ENCODE measurements at places on chromosomes 16 and 17. TPM values are rescaled to one million over a fixed set of nuclear protein-coding genes. Genes with fewer than 3 reads are reported as not detected.

DNA sequence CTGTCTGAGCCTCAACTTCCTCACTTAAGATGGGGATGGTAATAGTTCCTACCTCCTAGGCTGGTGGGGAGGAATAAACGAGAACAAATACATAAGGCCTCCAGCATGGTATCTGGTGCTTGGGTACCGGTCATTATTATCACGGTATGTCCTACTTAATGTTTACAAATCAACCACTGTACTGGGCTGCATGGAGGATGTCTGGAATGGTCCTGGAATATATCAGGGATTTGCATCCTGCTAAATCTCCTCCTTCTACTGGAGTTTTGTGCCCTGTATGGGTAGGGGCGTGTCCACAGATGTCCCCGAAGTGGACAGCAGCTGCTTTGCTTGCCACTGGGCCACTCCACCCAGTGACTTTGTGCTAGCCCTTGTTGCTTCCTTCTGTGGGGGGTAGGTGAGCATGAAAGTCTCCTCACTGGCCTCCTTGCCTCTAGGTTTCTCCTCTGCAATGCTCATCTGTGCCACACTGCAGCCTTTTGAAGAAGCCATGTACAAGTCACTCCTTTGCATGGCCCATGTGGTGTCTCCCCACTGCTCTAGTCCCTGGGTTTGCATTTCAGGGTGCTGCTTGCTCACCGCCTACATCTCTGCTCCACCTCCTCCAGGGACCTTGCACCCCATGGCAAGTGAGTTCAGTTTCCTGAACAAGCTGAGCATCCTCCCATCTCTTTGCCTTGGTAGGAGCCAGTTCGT, 2.2 kb upstream of the CMIP start:
- H3K27me3 ChIP-seq = no peaks in the 10 kb centered on the region
- no peaks in the 10 kb centered on the region for H3K36me3 ChIP-seq
- H3K27ac ChIP-seq = no peak overlapping the region
- DNase-seq = no peak
- H3K4me1 ChIP-seq = peaks cover 14% of the 10 kb centered on the region

GRCh38 chr16:4960579-4960978, 2.4 kb downstream of the SEC14L5 start:
- DNase-seq = no peak
- H3K4me3 ChIP-seq = no peak overlapping the region
- H3K36me3 ChIP-seq = no peaks in the 10 kb centered on the region

The GRAP gene
- 0.33 TPM for total RNA-seq

GRCh38 chr16:83198977-83199376, 572.2 kb downstream of the CDH13 start:
- no peaks in the 10 kb centered on the region for H3K27me3 ChIP-seq
- H3K36me3 ChIP-seq = no peaks in the 10 kb centered on the region
- no peaks in the 10 kb centered on the region for H3K4me1 ChIP-seq
- H3K27ac ChIP-seq = no peak overlapping the region
- no peak overlapping the region for H3K4me3 ChIP-seq

GRCh38 chr16:818592-818991, 18.1 kb upstream of the GNG13 start:
- H3K27me3 ChIP-seq = peaks cover 14% of the 10 kb centered on the region
- peaks cover 2% of the 10 kb centered on the region for H3K4me1 ChIP-seq
- DNase-seq = no peak

- no peaks in the 10 kb centered on the region for H3K4me1 ChIP-seq
- no peak for DNase-seq
- H3K36me3 ChIP-seq = no peaks in the 10 kb centered on the region
- no peaks in the 10 kb centered on the region for H3K27me3 ChIP-seq
- no peak overlapping the region for H3K27ac ChIP-seq
Measured at GRCh38 chr16:89020068-89020924, 43.3 kb upstream of the CBFA2T3 start.

The KRTAP4-3 gene
- total RNA-seq = not detected

- H3K4me3 ChIP-seq = no peak overlapping the region
- no peaks in the 10 kb centered on the region for H3K27me3 ChIP-seq
- H3K4me1 ChIP-seq = no peaks in the 10 kb centered on the region
- DNase-seq = no peak
- H3K36me3 ChIP-seq = no peaks in the 10 kb centered on the region
Measured at GRCh38 chr17:78601577-78602190, 24.5 kb upstream of the DNAH17 start.

The ZNF423 gene
- total RNA-seq = 9.2 TPM

DNA sequence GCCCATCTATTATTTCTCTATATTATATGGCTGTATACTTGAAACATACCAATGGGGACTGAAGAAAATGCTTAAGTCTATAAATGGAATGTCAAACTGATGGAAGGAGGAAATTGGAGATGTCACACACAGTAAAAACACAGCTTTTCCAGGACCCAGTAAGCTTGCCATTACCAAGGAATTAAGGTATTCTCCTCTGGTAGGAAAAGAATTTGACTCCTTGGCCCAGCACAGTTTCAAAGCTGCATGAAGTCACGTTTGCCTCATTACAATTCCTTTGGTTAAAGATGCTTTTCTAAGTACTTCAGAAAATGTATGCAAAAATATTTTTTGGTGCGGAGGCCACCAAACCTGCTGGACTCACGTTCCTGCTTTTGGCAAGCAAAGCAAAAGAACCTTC, 48.5 kb downstream of the CDH13 start:
- no peaks in the 10 kb centered on the region for H3K36me3 ChIP-seq
- no peaks in the 10 kb centered on the region for H3K4me1 ChIP-seq
- no peak overlapping the region for H3K4me3 ChIP-seq
- no peak overlapping the region for H3K27ac ChIP-seq
- no peaks in the 10 kb centered on the region for H3K27me3 ChIP-seq

DNA sequence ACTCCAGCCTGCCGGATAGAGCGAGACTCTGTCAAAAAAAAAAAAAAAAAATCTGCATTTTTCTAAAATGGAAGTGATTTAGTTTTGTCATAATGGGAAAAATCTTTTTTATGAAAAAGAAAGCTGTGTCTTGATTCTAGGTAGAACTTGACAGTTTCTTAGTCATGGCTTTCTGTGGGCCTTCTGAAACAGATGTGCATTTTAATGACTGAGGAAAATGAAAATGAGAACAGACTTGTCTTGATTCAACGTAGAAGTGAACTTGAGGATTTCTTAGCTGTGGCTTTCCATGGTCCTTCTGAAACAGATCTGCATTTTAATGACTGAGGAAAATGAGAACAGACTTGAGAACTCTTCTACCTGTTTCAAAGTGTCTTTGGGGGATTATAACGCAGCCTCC, 171.7 kb downstream of the VPS53 start:
- H3K27me3 ChIP-seq = no peaks in the 10 kb centered on the region
- H3K4me3 ChIP-seq = no peak overlapping the region
- H3K27ac ChIP-seq = no peak overlapping the region
- H3K36me3 ChIP-seq = peaks cover 2% of the 10 kb centered on the region
- H3K4me1 ChIP-seq = no peaks in the 10 kb centered on the region

GRCh38 chr16:12092544-12092921, 116.0 kb downstream of the SNX29 start:
- peaks cover 5% of the 10 kb centered on the region for H3K4me1 ChIP-seq
- no peak for DNase-seq
- H3K27ac ChIP-seq = no peak overlapping the region
- no peaks in the 10 kb centered on the region for H3K36me3 ChIP-seq

The TPPP3 gene
- 11.2 TPM for total RNA-seq

The CLDN7 gene
- 92.3 TPM for total RNA-seq

The CAPNS2 gene
- not detected for total RNA-seq

- no peaks in the 10 kb centered on the region for H3K36me3 ChIP-seq
- no peak overlapping the region for H3K4me3 ChIP-seq
- no peak for DNase-seq
- no peak overlapping the region for H3K27ac ChIP-seq
- no peaks in the 10 kb centered on the region for H3K27me3 ChIP-seq
Measured at GRCh38 chr16:87634411-87634810, 32.1 kb downstream of the JPH3 start.

DNA sequence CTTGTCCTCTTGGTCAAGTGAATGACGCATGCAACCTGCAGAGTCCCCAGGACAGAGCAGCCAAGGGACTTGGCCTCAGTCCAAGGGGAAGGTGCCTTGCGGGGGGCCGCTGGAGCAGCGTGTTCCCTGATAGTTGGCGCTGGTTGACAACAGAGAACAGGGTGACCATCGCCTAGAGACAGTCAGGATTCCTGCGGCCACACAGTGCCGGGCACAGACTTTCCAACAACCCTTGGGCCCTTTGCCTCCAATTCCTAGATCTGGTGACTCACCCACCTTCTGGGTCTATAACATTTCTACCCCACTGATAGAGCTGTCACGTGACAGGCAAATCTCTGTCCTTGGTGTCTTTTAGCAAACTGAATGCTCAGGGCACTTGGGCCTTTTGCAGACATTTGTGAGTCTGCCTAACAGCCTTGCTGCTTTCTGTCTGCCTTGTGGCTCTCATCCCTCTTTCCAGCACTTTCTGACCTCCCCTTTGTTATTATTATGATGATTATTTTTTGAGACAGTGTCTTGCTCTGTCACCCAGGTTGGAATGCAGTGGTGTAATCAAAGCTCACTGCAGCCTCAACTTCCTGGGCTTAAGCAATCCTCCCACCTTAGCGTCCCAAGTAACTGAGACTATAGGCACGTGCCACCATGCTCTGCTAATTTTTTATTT, 11.9 kb upstream of the TEDC2 start:
- H3K4me1 ChIP-seq = no peaks in the 10 kb centered on the region
- peaks cover 1% of the 10 kb centered on the region for H3K36me3 ChIP-seq
- H3K4me3 ChIP-seq = no peak overlapping the region
- DNase-seq = no peak

DNA sequence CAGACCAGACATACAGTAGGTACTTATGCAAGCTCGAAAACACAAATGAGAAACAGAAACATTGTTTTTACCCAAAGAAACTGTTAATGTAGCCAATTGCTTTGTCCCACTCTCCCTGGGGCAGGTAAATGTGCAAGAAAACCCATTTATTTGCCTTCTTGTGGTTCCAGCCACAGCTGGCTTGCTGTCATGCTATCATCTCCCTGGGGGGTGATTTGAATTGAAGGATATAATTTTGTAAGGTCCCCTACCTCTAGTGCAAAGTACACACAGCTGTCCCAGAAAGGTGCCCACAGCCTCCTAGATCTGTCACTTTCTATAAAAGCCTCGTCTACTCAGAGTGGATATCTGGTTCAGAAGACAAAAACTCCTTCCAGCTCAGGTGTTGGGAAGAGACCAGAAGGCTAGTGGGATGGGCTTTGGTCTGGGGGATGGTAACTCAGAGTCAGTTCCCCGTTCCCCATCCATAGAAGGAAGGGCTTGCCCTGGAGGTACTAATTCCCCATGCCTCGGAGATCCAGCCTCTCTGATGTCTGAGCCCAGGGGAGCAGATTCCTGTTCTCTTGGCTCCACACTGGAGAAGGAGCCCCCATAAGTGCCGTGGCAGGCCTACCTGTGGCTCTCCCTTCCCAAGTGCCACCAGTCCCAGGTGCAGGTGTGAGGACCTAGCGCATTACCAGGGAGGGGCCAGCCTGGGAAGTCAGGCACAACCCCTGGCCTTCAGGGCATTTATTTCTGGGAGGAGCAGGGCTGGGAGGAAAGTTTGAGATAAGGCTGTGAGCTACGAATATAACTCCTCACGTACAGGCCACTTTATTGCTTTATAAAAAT, 2.4 kb upstream of the PRR15L start:
- H3K4me1 ChIP-seq = peaks cover 40% of the 10 kb centered on the region
- peak; percentile 70 for DNase-seq
- no peak overlapping the region for H3K4me3 ChIP-seq
- peak overlapping the region; percentile 96 for H3K27ac ChIP-seq
- no peaks in the 10 kb centered on the region for H3K27me3 ChIP-seq
- H3K36me3 ChIP-seq = no peaks in the 10 kb centered on the region

DNA sequence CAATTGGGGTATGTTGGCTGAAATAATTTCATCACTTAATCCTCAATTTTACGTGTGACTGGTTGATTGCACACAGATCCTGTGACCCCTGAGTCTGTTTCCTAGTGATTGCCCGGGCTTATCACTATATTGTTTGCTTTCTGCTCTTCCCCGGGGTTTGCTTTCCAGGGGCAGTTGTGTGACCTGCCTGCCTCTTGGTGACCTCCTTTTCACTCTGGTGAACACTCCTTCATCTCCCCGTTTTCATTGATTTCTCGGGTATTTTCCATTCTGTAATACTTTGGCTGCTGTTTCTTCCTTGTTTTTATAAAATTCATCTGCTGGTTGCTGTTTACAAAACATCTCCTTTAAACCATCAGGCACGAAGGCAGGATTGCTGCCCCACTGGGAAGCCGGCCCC, 36.0 kb downstream of the NTN1 start:
- H3K4me3 ChIP-seq = no peak overlapping the region
- no peaks in the 10 kb centered on the region for H3K36me3 ChIP-seq
- no peak overlapping the region for H3K27ac ChIP-seq
- peaks cover 6% of the 10 kb centered on the region for H3K4me1 ChIP-seq

DNA sequence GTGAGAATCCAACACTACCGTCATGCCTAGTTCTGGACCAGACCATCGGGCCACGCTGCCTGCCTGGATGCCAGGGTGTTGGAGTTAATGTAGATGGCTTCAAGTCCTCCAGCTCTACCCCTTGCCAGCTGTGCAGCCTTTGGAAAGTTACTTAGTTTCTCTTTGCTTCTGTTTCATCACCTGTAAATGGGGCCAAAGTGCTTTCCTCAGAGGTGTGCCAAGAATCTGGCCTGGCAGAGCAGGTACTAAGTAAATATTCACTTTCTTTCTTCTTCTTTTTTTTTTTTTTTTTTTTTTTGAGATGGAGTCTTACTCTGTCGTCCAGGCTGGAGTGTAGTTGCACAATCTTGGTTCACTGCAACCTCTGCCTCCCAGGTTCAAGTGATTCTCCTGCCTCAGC, 159.5 kb upstream of the RPL38 start:
- peaks cover 3% of the 10 kb centered on the region for H3K27me3 ChIP-seq
- no peak for DNase-seq
- no peak overlapping the region for H3K27ac ChIP-seq
- no peaks in the 10 kb centered on the region for H3K4me1 ChIP-seq
- H3K4me3 ChIP-seq = no peak overlapping the region

- DNase-seq = no peak
- H3K4me3 ChIP-seq = no peak overlapping the region
- H3K4me1 ChIP-seq = peaks cover 20% of the 10 kb centered on the region
- no peaks in the 10 kb centered on the region for H3K27me3 ChIP-seq
- no peak overlapping the region for H3K27ac ChIP-seq
Measured at GRCh38 chr17:48549281-48549630, 4.3 kb upstream of the HOXB2 start.

The KNOP1 gene
- 12.2 TPM for total RNA-seq

- no peak overlapping the region for H3K27ac ChIP-seq
- peaks cover 22% of the 10 kb centered on the region for H3K36me3 ChIP-seq
- DNase-seq = no peak
- H3K4me1 ChIP-seq = no peaks in the 10 kb centered on the region
Measured at GRCh38 chr16:2698965-2699750, 16.8 kb downstream of the KCTD5 start.

GRCh38 chr16:84237994-84238750, 1.6 kb downstream of the KCNG4 start:
- H3K4me3 ChIP-seq = no peak overlapping the region
- DNase-seq = no peak
